ENCODE measurements at places on chromosomes 5 and 9. TPM values are rescaled to one million over a fixed set of nuclear protein-coding genes. Genes with fewer than 3 reads are reported as not detected.

Gene CDC20B
- not detected for total RNA-seq

Gene NDFIP1
- total RNA-seq: 51.0 TPM

Gene HMCN2
- total RNA-seq: 13.2 TPM

DNA sequence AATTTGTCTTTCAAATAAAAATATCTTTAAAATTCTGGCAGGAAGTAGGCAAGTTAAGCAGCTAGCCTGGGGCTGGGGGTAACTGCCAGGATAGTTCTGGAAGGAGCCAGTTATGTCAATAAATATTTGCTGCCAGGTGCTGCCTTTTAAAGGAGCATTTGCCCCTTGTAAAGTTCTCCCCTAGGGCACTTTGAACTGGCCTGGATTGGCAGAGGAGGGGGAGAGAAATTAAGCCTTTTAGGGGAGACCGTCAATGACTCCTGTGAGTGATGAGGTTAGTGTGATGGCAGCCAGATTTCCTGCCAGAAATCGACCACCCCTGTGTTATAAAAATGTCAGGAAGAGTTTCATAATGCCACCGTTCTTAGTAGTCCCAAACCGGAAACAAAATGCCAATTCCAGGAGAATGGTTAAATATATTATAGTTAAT is 89.8 kb upstream of the ELL2 start:
- DNase-seq: no peak

- no peak for DNase-seq
These were observed 9.3 kb upstream of the ACSL6 start for GRCh38 chr5:132020568-132021339.
